Upper lobe of left lung (tissue), 6 donors: ENCODE measurements at places on chromosomes 5 and 9.

DNA sequence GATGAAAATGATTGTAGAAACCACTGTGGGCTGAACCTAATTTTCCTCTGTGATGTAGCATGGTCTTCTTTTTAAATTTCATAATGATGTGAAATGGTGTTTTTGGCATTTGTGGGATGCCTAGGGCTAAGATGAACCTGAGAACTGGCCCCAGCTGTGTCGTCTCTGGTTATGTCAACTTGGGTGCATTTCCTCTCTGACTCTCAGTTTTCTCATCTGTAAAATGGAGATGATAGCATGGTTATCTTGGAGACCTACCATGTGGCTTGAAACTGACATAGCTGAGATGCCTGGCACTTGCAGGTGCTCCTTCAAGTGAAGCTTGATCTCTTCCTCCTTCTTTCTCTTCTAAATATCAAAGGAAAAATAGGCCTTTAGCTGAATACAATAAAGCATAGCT, 77.8 kb downstream of the BOD1 start:
- H3K36me3 ChIP-seq: no peaks in the 10 kb centered on the region
- H3K27me3 ChIP-seq: no peaks in the 10 kb centered on the region
- DNase-seq: no peak
- no peaks in the 10 kb centered on the region for H3K4me1 ChIP-seq
- no peak overlapping the region for H3K27ac ChIP-seq

- no peaks in the 10 kb centered on the region for H3K36me3 ChIP-seq
- no peaks in the 10 kb centered on the region for H3K4me1 ChIP-seq
- no peak for DNase-seq
Observed at GRCh38 chr9:97140566-97140965, 101.6 kb upstream of the CTSV start.

- H3K27me3 ChIP-seq: no peaks in the 10 kb centered on the region
- H3K4me3 ChIP-seq: no peak overlapping the region
- H3K4me1 ChIP-seq: peaks cover 57% of the 10 kb centered on the region
- no peak for DNase-seq
- H3K36me3 ChIP-seq: no peaks in the 10 kb centered on the region
- no peak overlapping the region for H3K27ac ChIP-seq
Observed at GRCh38 chr5:132772291-132773070, 4.6 kb downstream of the SEPTIN8 start.

DNA sequence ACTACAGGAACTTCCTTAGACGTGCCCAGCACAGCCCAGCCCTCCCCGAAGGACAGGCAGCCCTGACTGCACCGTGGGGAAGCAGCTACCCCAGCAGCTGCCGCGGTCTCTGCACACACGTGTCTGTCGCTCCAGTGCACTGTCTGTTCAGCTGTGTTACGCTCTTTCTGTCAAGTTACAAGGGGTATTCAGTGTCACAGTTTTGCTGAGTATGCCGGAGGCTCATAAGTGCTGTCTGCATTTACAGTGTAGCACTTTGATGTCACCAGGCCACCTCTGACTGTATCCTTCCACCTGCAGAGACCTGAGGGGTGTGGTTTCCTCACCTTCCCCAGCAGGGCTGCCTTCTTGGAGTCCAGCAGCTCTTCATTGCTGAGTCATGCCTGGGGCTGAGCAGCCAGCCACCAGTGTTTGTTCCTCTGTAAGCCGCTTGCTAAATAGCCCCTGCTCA, 126.8 kb downstream of the EHMT1 start:
- H3K36me3 ChIP-seq: peaks cover 44% of the 10 kb centered on the region
- H3K27ac ChIP-seq: no peak overlapping the region
- no peak for DNase-seq

GRCh38 chr5:179697108-179697507, 1.7 kb upstream of the CANX start:
- peak overlapping the region; percentile 90 for H3K27ac ChIP-seq
- no peak overlapping the region for H3K4me3 ChIP-seq

GRCh38 chr5:54985301-54986268, at the start of gene ESM1:
Gene ESM1, minus strand, starts transcription at chr5:54985593. Its CDS starts 76 bp downstream, at chr5:54985517.
- H3K4me3 ChIP-seq: peak within 1 kb of the TSS; percentile 40
- H3K27me3 ChIP-seq: peaks cover 7% of the 10 kb centered on the region
- H3K36me3 ChIP-seq: no peaks in the 10 kb centered on the region
- peaks cover 6% of the 10 kb centered on the region for H3K4me1 ChIP-seq
- H3K27ac ChIP-seq: peak within 1 kb of the TSS; percentile 18

- H3K4me1 ChIP-seq: peaks cover 5% of the 10 kb centered on the region
- H3K27me3 ChIP-seq: no peaks in the 10 kb centered on the region
- H3K27ac ChIP-seq: no peak overlapping the region
- no peak for DNase-seq
Observed at GRCh38 chr9:89978185-89978584, 373.4 kb downstream of the GADD45G start.

DNA sequence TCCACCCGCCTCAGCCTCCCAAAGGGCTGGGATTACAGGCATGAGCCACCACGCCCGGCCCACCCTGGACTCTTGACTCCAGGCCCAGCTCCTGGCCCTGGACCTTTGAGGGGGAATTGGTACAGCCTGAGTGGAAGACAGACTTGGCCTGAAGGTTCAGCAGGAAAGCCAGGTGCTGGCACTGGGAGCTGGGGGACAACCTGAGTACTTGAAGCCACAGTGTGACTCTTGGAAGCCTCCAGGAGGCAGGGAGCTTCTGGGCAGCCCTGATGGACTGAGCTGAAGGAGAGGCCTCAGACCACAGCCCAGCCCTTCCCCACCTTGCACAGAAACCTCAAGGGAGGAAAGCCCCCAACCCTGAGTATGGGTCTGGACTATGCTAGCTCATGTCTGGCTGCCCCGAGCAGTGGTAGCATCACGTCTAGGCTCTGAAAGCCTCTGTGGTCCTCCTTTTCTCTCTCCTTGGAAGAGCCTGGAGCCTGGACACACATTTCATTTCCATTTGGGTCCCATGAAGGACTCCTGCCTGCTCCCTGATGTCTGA, 54.1 kb downstream of the RASGEF1C start:
- no peaks in the 10 kb centered on the region for H3K4me1 ChIP-seq
- H3K36me3 ChIP-seq: no peaks in the 10 kb centered on the region
- H3K27ac ChIP-seq: no peak overlapping the region
- DNase-seq: no peak
- H3K27me3 ChIP-seq: no peaks in the 10 kb centered on the region

DNA sequence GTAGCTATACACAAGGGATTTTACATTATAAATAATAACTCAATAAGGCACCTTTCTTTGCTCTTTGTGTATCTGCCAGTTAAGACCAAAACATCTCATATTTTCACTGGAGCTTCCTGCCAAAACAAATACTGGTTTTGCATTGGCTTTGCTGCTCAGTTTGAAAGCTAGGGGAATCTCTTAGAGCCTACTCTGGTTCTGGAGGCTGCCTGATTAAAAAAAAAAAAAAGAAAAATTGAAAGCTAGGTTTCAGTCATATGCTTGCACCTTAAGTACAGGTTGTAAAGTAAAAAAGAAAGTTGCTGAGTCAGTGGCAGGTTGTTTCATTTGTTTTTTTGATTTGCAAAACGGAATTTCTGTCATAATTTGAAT, 2.3 kb downstream of the DENND4C start:
- no peaks in the 10 kb centered on the region for H3K36me3 ChIP-seq
- H3K27ac ChIP-seq: no peak overlapping the region
- peak overlapping the region; percentile 99 for H3K4me3 ChIP-seq
- DNase-seq: no peak

GRCh38 chr9:97753975-97754374, 56.8 kb upstream of the XPA start:
- H3K4me3 ChIP-seq: no peak overlapping the region
- H3K27ac ChIP-seq: no peak overlapping the region
- H3K27me3 ChIP-seq: no peaks in the 10 kb centered on the region

DNA sequence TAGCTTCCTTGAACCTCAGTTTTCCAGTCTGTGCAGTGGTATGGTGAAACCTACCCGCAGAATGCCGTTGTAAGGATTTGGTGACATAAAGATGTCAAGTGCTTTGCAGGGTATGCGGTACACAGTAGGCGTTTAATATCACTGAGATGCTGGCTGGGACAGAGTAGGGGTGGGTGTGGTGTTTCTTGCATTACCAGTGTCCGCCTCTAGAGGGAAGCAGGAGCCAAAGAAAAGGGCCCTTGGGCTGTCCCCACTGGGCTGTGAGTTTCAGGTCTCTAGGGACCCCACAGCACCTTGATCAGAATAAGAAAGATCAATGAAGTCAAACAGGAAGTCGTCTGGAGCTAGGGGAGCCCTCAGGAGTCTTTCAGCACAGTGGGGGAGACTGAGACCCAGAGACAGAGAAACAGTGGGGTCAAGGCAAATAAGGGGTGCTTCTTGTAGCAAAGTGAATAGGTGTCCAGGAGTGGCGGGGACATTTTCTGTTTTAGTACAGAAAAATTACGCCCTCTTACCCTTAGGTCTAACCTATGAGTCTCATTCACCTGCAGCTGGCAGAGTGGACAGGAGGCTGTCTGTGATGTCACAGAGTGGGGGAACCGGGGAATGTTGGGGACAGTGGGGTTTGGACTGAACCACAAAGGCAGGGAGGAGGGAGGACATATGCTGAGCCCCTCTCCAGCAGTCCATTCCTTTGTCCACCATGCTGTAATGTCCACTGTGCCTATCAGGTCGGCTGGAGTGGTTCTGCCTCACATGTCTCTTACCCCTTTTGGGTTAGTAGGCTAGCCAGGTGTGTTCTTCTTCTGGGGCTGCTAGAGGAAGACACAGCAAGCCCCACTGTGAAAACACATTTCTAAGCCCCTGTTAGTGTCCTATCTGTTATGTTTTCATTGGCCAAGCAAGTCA, 4.7 kb upstream of the TEX53 start:
- no peaks in the 10 kb centered on the region for H3K4me1 ChIP-seq
- no peak overlapping the region for H3K4me3 ChIP-seq
- no peaks in the 10 kb centered on the region for H3K27me3 ChIP-seq
- no peak overlapping the region for H3K27ac ChIP-seq
- no peak for DNase-seq
- no peaks in the 10 kb centered on the region for H3K36me3 ChIP-seq

DNA sequence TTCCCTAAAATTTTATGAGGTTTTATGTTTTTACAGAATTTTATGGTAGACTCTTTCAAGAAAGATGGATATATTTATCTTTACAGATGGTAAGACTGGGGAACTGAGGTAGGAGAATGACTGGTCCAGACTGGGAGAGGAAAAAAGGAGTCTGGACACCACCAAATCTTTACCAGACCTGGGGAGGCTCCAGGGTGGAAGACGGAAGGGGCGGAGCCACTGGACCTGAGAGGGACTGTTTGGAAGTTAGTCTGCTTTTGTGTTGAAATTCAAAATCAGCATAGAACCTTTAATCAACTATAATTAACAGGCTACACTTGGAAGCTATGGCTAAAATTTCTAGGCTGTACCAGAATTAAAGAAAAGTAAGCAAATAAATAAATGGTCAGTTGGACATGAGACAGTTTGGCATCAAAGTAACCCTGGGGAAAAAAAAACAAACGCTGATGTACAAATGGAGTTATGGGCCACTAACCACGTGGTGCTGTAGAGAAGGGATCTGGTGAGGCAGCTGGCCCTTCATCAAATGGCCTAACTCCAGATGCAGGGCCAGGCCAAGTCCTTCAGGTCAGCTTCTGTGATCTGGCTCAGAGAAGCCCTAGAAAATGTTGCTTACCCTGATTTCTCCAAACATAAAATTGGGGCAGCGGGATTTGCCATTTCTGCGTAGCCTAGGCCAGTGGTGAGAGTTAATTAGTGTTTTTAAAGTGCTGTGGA, 155.1 kb downstream of the ARSB start:
- no peak overlapping the region for H3K27ac ChIP-seq
- DNase-seq: no peak
- no peaks in the 10 kb centered on the region for H3K36me3 ChIP-seq
- H3K4me3 ChIP-seq: no peak overlapping the region

GRCh38 chr9:71249729-71250317, 128.4 kb upstream of the TRPM3 start:
- no peaks in the 10 kb centered on the region for H3K4me1 ChIP-seq
- no peaks in the 10 kb centered on the region for H3K36me3 ChIP-seq
- DNase-seq: no peak

DNA sequence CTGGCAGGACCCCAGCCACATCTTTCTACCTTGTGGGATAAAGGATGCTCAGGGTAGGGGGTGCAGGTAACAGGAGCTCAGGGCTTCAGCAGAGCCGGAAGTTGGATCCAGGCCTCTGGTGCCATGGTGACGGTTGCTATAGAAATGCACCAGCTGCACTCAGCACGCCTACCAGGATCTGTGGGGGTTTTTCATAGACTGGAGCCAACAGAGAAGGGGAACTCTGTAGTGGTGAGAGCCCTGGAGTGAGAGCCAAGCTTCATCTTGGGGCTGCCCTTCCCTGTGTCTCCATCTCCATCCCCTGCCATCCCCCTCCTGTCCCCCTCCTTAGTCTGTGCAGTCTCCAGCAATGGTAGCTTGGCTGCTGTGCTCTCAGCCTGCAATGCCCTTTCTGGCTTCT, 27.5 kb upstream of the BOD1 start:
- peak; percentile 32 for DNase-seq
- H3K4me3 ChIP-seq: no peak overlapping the region
- no peaks in the 10 kb centered on the region for H3K36me3 ChIP-seq
- H3K27me3 ChIP-seq: no peaks in the 10 kb centered on the region
- no peak overlapping the region for H3K27ac ChIP-seq

GRCh38 chr5:55418994-55419968, 111.5 kb downstream of the MTREX start:
- no peak for DNase-seq
- H3K27me3 ChIP-seq: no peaks in the 10 kb centered on the region
- H3K36me3 ChIP-seq: peaks cover 9% of the 10 kb centered on the region
- no peak overlapping the region for H3K4me3 ChIP-seq
- peaks cover 6% of the 10 kb centered on the region for H3K4me1 ChIP-seq

- peaks cover 8% of the 10 kb centered on the region for H3K4me1 ChIP-seq
- no peaks in the 10 kb centered on the region for H3K27me3 ChIP-seq
- no peak overlapping the region for H3K27ac ChIP-seq
- no peaks in the 10 kb centered on the region for H3K36me3 ChIP-seq
- DNase-seq: no peak
- H3K4me3 ChIP-seq: no peak overlapping the region
Observed at GRCh38 chr9:94888775-94889174, 162.3 kb downstream of the AOPEP start.

DNA sequence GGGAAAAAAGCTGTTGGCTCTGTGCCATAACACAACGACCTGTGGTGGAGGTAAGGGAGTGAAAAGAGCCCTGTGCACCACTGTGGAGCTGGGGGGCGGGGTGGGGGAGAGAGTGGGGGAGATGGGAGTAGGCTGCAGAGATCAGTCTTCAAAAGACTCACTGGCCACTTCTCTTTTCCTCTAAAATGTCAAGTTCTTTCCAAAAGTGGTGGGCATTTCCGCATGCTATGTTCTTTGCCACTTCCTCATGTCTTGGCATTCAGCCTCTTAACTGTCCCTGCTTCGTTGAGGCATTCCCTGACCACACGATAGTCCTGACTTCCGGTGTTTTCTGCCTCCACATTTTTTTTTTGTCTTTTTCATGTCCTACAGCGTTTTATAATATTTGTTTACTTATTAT, 2.4 kb upstream of the PPP2R2B start:
- H3K27ac ChIP-seq: no peak overlapping the region
- no peak overlapping the region for H3K4me3 ChIP-seq
- no peaks in the 10 kb centered on the region for H3K36me3 ChIP-seq
- H3K27me3 ChIP-seq: no peaks in the 10 kb centered on the region
- no peak for DNase-seq
- H3K4me1 ChIP-seq: peaks cover 23% of the 10 kb centered on the region

GRCh38 chr9:71990466-71990865, 69.9 kb downstream of the C9orf57 start:
- no peak overlapping the region for H3K4me3 ChIP-seq
- no peaks in the 10 kb centered on the region for H3K4me1 ChIP-seq
- DNase-seq: no peak
- H3K36me3 ChIP-seq: no peaks in the 10 kb centered on the region
- no peak overlapping the region for H3K27ac ChIP-seq
